ENCODE measurements at places on chromosomes 2 and 18.

DNA sequence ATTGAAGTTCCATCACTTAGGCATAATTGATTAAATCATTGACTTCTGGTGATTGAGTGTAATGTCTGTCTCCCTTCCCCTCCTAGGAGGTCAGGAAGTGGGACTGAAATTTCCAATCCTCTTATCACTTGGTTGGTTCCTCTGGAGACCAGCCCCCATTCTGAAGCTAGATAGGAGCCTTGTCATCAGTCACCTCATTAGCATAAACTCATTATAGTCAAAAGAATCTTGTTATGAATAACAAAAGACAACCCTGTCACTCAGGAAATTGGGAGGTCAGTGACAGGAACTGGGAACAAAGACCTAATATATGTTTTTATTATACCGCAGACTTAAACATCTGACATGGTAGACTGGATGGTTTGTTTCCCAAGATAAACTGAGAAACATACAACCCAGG is 60.7 kb upstream of the GAREM2 start:
- no peak for DNase-seq

GRCh38 chr2:195322324-195322723 is 334.7 kb upstream of the SLC39A10 start:
- DNase-seq, result peak; percentile 58

DNA sequence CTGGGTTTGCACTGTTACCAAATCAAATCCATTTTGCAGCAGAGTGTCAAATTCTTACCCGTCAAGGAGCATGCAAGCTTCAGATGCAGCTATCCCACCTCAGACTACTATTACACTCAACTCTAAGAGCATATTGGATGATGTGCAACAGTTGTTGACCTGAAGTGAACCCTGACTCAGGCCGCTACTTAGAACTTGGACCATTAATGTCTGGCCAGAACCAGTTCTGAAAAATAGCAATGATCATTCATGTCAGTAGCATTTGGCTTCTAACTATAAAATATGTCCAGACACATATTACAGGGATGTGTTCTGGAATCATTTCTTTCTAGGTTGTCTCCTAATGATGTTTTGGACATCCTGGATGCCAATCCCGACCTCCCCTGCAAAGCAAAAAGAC is 135.5 kb upstream of the PKDCC start:
- no peak for DNase-seq

GRCh38 chr2:8796315-8796848 is 41.0 kb downstream of the KIDINS220 start:
- no peak for DNase-seq

DNA sequence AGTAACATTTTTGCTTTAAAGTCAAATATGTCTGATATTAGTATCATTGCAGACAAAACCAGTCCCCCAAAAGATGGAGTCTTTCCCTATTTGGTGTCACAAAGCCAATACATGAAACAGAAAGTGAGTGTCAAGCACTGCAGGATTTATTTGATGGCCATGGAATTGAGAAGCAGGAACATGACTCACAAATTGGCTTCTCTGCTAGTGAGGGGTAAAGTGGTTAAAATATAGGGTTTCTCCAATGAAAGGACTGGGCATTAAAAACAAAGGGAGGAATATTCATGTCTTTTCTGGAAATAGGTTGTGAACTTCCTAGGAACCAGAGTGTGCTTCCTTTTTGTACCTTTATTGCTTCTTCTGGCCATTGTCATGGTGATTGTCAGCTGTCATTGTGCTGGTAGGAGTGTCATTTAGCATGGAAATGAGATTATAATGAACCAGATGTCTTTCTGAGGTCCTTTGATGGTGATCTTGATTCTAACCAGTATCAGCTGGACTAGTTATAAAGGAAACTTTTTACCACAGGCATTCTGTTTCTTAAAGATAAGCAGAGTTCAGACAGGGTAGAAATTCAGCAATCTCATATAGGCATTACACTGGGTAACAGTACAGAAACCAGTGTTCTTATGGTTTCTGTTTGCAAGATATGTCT is 4.1 kb downstream of the REG1B start:
- peak; percentile 91 for DNase-seq

- peak; percentile 14 for DNase-seq
Observed at GRCh38 chr18:10064267-10064666, 150.5 kb downstream of the VAPA start.

- DNase-seq, result no peak
Observed at GRCh38 chr18:76223403-76223802, 271.6 kb downstream of the ZNF516 start.

DNA sequence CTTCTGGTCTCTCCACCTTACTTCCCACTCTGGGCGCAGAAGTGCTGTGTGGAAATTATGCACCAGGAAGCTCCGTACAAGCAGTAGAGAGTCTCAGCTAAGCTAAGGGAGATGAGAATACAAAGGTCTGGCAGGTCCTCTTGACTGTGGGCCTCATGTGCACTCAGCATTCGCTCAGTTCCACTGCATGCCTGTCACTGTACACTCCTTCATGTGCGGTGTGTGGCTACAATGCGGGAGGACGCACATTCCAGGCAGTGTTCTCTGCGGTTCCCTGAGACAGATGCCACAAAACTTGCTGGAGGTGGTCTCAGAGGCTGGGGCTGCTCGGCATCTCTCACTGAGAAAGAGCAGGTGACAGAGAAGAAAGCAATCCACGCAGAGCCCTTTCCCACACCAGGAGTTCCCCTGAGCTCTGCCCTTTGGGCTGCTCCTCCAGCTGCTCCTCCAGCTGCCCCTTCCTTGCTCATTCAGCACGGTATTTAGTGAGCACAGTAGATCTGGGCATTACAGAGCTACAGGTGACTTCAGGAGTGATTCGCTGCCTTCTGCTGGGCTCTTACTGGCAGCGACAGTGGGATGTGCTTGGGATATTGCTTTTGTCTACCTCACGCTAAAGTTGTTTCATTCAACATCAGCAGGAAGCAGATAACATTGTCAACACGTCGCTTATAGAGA is 176.6 kb downstream of the SH3RF3 start:
- no peak for DNase-seq

- DNase-seq, result peak; percentile 62
Observed at GRCh38 chr18:76823587-76824011, 1.2 kb downstream of the ZNF236 start.

DNA sequence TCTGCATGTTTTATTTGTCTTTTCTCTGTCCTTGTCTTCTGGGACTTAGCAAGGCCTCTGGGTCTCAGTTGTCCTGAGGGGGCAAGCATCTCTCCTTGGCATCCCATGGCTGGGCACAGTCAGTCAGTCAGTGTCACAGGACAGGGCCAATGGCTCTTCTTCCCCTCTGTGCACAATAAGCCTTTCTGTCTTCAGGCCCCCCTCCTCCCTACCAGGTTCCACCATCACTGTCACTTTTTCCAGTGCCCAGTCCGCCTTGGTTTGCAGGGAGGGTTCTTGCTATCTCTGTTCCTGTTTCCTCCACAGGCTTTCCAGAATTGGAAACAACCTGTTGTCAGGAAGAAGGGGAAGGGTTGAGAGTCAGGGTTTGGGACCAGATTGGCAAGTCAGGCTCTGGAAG is 1.7 kb upstream of the VAMP5 start:
- no peak for DNase-seq

- no peak for DNase-seq
Observed at GRCh38 chr2:239188536-239188935, 212.3 kb downstream of the HDAC4 start.

DNA sequence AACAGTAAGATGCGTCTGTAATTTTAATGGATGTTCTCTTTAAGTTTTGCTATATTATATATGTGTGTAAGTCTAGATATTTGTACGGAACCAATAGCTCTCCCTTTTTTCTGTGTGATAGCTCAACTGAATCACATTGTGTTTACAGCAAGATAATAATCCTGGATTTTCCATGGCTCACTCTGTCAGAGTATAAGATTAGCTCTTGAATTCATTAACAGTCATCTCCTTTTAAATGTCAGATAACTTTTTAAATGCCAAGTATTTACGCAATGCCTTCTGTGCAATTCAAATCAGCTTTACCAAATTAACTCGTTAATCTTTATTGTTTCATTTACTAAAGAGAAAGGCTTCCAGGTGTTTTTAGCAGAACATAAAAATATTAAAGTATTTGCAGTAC is 76.9 kb downstream of the KIAA2012 start:
- no peak for DNase-seq

- no peak for DNase-seq
Observed at GRCh38 chr18:70469916-70470315, 181.1 kb downstream of the SOCS6 start.

DNA sequence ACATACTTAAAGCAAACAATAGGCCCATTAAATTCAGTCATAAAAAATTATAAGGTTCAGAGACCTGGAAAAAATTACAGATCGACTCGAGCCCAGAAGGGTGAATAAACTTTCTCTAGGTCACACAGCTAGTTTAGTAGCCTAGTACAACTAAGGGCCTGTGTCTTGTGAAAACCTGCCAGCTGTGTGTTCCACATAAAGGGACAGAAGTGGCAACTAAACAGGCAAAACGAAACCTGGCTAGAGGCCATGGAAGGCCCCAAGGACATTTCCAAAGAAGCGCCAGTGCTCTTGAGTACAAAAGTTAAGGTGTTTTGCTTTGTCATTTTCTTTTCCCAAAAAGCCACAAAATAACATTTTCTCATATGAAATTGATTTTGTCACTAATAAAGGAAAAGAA is 164.9 kb downstream of the L3MBTL4 start:
- no peak for DNase-seq

GRCh38 chr2:9897331-9897737 is 54.1 kb downstream of the TAF1B start:
- peak; percentile 41 for DNase-seq

GRCh38 chr2:54570925-54571694 is 115.0 kb downstream of the SPTBN1 start:
- peak; percentile 92 for DNase-seq

GRCh38 chr2:150586858-150587257 is 99.4 kb upstream of the RND3 start:
- DNase-seq, result no peak

GRCh38 chr2:233307565-233307964 is at the start of gene SAG:
TSS of gene SAG (plus strand) at chr2:233307816. CDS start at chr2:233309190, 1,374 bp downstream.
- no peak for DNase-seq

DNA sequence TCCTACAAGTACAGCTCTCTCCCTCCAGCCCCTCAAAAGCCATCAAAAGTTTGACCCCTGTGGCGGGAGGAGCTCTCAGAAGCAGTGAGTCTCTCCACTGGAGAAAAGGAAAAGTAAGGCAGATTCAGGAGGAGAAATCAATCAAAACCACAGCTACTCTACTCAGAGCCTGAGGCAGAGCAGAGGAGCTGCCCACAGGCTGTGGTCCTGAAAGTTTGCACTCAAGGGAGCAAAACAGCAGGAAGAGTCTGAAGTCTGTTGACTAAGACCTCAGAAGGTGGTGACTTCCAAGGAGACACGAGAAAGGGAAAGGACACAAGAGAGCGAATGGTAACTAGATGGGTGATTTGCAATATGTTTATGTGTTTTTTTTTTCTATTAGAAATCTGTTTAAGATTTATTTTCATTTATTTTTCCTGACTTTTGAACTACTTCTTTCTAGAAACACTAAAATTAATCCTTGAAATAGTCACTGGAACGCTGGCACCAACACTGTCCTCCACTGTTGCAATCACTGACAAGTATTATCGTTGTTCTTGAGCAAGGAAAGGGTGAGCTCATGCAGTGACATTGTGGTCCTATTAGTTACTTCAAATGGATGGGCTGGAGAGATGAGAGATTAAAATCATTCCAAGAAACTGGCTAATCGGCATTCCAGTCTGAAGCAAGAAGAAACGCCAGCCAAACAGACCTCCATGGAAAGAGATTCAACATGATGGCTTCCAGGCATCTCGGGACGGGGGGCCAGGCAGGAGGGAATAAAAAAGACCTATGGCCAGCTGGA is 35.8 kb downstream of the PID1 start:
- no peak for DNase-seq

GRCh38 chr2:227766373-227766883 is 20.7 kb downstream of the SCYGR8 start:
- DNase-seq, result peak; percentile 79

DNA sequence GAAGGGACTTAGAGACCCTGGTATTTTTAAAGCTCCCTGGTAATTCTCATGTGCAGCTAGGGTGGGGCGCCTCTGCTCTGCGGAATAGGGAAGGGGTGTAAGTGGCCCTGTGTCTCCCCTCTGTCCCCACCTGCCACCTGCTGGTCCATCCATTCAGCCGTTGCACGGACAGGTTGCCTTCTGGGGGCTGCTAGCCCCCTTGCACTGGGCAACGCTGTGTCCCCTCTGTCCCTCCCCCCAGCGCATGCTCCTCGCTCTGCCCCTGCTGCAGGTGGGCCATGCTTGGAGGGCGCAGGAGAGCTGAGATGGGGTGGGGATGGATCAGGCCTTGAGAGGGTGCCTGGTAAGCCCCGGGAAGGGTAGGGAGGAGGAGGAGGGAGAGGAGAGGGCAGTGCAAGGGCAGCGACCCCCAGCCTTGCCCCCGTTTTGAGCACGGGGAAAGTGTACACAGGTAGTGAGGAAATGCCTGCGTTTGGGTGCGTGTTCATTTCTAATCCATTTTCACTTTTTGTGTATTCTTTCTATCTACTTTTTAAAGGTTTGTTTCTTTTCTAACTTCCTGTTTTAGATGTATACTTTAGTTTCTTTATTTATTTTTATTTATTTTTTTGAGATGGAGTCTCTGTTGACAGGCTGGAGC is 23.9 kb downstream of the RRM2 start:
- DNase-seq, result no peak
